ENCODE measurements at places on chromosomes 16 and 17. TPM values are rescaled to one million over a fixed set of nuclear protein-coding genes. Genes with fewer than 3 reads are reported as not detected.
A peak's percentile ranks its signal among the peaks of the same experiment; 100 is the strongest.

DNA sequence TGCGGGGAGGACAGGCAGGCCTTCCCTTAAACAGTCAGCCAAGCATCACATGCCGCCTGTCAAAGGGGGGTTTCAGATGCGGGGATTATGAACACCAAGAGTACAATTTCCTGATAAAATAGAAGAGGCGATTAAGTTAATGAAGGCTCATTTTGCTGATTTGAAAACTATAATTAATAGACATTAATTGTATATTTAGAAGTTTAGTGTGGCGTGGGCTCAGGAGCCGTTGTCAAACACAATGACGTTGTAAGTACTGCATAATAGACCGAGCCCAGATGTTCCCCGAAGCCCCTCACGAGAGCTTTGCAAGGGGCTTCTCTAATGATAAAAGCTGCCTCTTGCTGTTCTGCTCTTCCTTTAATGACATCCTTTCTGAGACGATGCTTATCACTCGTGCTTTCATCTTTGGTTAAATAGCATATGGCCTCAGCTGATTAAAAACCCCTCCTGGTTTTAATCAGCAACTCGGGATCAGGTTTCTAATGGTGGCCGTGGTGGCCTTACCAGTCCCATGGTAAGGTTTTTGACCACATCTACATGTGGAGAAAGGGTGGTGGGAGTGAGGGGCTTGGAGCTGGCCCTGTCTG is 28.2 kb downstream of the SNX20 start:
- H3K27me3 ChIP-seq, result no peaks in the 10 kb centered on the region
- H3K4me1 ChIP-seq, result no peaks in the 10 kb centered on the region
- no peaks in the 10 kb centered on the region for H3K36me3 ChIP-seq
- no peak overlapping the region for H3K27ac ChIP-seq
- DNase-seq, result no peak
- H3K4me3 ChIP-seq, result no peak overlapping the region

- DNase-seq, result peak; percentile 64
- no peak overlapping the region for H3K4me3 ChIP-seq
- H3K36me3 ChIP-seq, result no peaks in the 10 kb centered on the region
- no peaks in the 10 kb centered on the region for H3K27me3 ChIP-seq
- H3K4me1 ChIP-seq, result peaks cover 16% of the 10 kb centered on the region
- no peak overlapping the region for H3K27ac ChIP-seq
These were observed 3.3 kb upstream of the ZG16B start for GRCh38 chr16:2826591-2827373.

DNA sequence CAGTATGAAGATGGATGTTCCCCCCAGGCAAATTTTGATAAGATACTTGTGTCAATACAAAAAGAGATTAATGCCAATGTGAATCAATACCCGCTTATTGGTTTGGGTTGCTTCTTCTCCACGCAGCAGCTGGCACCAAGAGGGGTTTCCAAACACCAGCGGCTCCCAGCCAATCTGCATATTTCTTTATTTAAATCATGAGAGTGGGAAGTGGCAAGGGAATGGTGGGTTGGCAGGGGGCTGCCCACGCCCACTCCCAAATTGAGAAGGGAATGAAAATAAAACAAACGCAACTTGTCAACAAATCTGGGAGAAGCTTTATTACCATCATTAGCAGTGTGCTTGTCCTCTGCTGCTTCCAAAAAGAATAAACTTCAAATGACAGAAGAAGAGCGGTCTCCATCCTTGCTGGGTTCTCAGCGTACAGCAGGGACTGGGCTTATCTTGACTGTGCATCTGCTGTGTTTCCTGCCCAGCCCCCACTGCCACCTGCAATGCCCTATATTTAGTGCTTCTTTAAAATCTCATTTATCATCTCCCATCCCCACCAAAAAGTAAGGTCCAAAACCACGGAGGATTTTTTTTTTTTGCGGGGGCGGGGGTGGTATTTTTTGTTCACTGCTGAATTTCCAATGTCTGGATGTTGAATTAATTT is 34.9 kb upstream of the C16orf78 start:
- peaks cover 60% of the 10 kb centered on the region for H3K27me3 ChIP-seq
- no peak overlapping the region for H3K27ac ChIP-seq
- H3K36me3 ChIP-seq, result no peaks in the 10 kb centered on the region
- no peak for DNase-seq

Gene CTF1
- polyA plus RNA-seq, result 1.3 TPM

Gene PRSS33
- polyA plus RNA-seq, result 0.03 TPM

- H3K27ac ChIP-seq, result peak overlapping the region; percentile 47
- H3K36me3 ChIP-seq, result no peaks in the 10 kb centered on the region
- H3K4me3 ChIP-seq, result no peak overlapping the region
- no peaks in the 10 kb centered on the region for H3K27me3 ChIP-seq
- DNase-seq, result no peak
These were observed 47.4 kb upstream of the JPH3 start for GRCh38 chr16:87554754-87555427.

- peaks cover 26% of the 10 kb centered on the region for H3K36me3 ChIP-seq
- H3K27ac ChIP-seq, result peak overlapping the region; percentile 13
- H3K27me3 ChIP-seq, result no peaks in the 10 kb centered on the region
These were observed 4.2 kb upstream of the ATXN7L3 start for GRCh38 chr17:44203731-44204440.

DNA sequence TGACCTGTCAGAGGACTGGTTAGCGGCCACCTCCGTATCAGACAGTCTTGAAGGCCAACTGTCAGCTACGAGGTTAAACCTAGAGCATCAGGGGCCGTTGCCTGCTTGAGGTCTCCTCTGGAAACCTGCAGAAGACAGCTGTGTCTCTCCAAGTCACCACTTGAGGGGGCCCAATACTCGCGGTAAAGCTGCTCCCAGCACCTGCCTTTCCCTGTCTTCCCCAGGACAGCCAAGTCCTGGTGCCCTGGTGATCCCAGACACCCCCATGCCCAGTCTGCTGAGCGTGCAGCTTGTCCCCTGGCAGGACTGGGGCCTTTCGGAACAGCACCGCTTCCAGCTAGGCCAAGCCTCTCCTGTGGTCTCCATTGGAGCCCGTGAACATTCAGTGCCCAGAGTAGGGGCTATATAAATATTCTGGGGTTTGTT is 80.1 kb downstream of the DNAH17 start:
- peak; percentile 87 for DNase-seq
- H3K4me1 ChIP-seq, result peaks cover 12% of the 10 kb centered on the region
- no peak overlapping the region for H3K4me3 ChIP-seq
- no peaks in the 10 kb centered on the region for H3K27me3 ChIP-seq
- no peaks in the 10 kb centered on the region for H3K36me3 ChIP-seq
